ENCODE measurements at places on chromosomes 6 and 20.

DNA sequence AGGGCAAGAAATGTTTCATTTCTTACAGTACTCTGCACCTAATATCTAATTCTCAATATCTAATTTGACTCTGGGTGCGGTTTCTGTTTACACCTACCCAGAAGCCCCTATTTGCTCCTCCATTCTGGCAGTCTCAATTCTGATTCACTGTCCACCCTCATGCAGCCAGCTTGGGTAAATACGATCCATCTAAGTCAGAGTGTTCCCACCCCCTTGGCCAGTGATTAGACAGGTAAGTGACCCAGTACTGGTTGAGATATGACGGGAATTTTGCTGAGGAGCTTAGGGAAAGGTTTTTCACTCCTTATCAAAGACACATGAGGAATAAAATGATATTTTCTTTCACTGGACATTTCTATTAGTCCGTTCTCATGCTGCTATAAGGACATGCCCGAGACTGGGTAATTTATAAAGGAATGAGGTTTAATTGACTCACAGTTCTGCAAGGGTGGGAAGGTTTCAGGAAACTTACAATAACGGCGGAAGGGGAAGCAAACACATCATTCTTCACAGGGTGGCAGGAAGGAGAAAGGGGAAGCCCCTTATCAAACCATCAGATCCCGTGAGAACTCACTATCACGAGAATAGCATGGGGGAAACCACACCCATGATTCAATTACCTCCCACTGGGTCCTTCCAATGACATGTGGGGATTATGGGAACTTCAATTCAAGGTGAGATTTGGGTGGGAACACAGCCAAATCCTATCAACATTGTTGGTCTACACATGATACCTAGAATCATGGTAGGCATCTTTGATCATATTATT, 29.4 kb downstream of the GLO1 start:
- DNase-seq = no peak

GRCh38 chr6:152184917-152185574, 377.6 kb downstream of the ESR1 start:
- no peak for DNase-seq

DNA sequence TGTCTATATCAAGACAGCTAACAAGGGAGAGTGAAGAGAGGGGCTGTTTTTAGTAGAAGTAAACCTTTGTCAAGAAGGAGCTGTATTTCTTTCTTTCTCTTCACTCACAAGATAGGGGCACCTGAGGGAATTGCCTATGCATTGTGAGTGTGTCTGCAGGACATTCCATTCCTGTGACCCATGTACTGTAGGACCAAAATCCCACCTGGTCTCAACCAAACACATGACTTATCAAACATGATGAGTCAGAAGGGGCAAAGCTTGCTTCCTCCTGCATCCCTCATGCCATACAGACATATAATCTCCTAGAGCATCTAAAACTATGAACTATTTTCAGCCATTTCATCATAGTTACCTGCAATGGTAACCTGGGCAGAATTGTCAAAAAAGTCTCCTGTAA, 21.8 kb downstream of the PKHD1 start:
- no peak for DNase-seq

DNA sequence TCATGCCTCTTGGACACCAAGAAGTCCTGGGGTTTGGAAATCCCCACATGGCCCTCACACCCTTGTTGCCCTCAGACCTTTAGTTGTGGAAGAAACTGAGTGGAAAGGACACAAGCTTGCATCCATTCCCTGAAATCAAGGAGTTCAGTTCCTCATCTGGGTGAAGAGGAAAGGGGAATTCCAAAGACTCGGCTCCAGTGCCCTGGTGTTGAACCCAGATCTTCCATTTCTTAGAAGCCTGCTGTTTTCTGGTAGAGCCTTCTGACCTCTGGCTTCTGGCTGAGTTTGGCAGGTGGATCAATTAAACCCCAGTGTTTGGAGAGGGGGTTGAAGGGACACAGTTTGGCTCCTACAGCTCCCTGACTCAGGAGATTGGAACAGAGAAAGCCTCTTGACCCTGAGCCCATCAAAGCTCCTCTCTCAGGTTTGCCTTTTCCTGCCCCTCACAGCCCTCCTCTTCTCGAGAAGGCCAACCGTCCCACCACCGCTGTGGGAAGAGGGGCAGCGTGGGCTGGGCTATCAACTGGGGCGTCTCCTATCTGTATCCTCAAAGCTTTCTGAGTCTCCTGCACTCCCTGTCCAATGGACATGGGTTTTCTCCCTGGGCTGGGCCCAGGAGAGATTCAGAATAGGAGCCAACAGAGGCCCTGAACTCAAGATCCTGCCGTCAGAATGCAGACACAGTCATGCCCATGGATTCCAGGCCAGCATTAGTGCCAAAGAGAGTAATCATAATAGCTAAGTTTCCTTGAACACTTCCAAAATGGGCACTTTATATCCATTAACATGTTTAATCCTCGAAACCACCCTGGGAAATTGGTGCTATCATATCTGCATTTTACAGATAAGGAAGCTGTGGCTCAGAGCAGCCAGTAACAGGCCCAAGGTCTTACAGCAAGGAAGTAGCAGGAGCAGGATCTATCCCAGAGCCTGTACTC, 146.2 kb downstream of the VEGFA start:
- DNase-seq = no peak

Data from stimulated activated CD8-positive, alpha-beta memory T cell treated with anti-CD3 and anti-CD28 coated beads, Interleukin-7, amount 100 ng/mL, for 24 hours (primary cell).